ENCODE measurements at places on chromosomes 6 and 20.

DNA sequence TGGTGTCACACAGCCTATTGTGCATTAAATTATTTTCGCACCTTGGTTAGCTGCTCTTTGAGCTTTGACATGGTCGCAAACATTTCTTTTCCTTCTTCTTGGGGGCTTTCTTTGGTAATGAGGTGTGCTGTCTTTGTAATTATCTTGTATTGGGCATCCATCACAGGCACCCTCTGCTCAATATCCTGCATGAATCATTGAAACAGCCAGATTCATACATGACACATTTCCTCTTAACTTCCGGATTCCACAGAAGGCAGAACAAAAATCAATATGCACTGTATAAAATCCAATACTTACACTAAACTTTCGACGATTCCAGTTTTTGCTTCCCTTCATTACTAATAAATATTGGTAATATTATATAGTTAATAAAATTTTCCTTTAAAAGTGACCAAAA lies 175.6 kb downstream of the SYNE1 start:
- DNase-seq = no peak

GRCh38 chr6:257031-257725 lies 35.1 kb upstream of the DUSP22 start:
- no peak for DNase-seq

GRCh38 chr6:14243597-14243996 lies 126.0 kb downstream of the CD83 start:
- DNase-seq = no peak

DNA sequence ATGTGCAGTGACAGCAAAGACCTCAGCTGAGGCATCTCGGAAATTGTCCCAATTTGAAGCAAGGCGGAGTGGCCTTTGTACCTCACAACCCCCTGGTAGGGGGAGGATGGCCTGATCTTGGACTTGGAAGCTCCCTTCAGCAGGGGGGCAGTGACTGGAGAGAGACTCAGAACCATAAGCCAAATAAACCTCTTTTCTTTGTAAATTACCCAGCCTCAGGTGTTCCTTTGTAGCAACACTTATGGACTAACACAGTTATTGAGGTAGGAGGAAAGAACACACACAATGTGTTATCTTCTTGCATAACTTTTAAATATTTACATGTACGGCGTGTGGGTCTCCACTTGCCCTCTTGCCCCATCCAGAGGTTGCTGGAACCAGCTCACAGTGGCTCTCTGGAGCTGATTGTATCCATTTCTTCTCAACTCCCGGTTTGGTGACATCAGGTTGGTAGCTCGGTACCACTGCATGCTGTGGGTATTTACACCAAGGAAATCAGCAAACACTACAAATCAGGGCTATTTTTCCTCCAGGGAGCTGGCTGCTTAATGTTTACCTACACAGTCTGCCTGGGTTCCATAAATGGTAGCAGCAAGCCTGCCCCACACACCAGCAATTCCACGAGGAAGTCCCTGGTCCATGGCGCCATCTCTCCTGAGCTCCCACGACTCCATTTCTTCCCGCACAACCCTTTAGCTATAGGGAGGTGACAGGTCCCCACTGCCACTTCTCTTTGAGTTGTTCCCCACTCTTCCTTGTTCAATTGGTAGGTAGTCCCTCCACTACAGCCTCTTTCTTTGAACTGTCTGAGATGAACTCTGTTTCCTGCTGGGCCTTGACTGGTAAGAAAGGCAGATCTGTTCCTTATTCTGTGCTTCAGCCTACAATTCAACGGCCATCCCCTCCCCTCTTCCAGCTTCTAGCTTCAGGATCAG lies 54.3 kb upstream of the TASP1 start:
- no peak for DNase-seq

GRCh38 chr6:89888871-89889270 lies 5.4 kb upstream of the GJA10 start:
- DNase-seq = no peak

DNA sequence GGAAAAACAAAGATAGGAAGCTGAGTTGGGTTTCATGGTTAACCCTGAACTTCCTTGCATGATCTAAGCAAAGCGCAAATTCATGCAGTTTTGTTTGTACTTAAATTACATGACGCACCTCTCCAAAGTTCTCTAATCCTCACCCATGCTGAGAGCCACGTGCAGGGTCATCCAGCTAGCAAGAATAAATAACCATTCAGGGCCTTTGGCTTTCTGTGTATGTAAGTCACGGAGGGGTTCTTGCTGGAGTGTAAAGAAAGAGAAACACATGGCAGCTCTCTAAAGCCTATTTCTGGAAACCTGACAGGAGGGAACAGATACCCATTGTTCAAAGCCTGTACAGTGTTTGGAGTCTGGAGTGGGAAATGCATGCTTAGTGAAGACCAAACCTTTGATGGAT lies 171.7 kb upstream of the CCN2 start:
- DNase-seq = no peak

GRCh38 chr6:144613859-144614258 lies 328.7 kb downstream of the UTRN start:
- no peak for DNase-seq

GRCh38 chr6:145798530-145798929 lies 16.1 kb downstream of the FBXO30 start:
- no peak for DNase-seq

DNA sequence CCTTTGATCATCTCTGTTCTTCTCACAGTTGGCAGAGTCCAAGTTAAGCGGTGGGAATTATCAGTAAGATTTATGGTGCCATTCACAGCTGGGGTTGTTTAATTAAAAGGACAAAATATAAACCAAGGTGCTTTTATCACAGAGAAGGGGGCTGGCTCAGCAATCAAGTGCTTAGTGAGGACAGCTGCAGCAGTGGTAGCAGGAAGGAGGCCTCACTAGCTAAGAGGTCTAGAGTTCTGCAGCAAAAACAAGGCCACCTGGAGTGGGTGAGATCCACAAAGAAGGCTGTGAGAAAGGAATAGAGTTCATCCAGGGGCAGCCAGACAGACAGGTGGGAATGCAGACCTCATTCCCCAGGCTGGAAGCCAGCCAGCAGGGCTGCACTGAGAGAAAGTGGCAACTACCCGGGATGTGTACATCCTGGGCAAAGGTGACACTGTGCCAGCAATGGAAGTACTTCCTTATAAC lies 37.1 kb downstream of the PIGU start:
- peak; percentile 99 for DNase-seq

DNA sequence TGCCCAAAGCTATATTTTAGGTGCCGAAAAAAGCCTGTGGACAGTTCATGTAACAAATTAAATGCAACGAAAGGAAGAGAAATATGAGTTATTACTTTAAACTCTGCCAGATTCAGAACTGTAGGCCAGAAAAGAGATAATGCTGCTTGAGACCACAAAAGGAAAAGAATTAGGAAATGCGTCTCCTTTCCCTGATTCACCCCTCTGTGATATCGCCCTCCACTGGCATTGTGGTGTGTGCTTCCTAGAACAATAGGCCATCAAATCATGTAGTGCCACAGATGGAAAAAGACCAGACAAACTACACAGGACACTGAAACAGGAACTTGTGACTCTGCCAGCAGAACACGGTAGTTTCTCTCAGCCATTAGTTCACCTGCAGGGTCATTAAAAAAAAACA lies 14.7 kb upstream of the LAMA4 start:
- no peak for DNase-seq

GRCh38 chr20:54291339-54292010 lies 83.6 kb downstream of the PFDN4 start:
- peak; percentile 11 for DNase-seq

GRCh38 chr6:125507987-125508655 lies 206.4 kb upstream of the HDDC2 start:
- peak; percentile 89 for DNase-seq

DNA sequence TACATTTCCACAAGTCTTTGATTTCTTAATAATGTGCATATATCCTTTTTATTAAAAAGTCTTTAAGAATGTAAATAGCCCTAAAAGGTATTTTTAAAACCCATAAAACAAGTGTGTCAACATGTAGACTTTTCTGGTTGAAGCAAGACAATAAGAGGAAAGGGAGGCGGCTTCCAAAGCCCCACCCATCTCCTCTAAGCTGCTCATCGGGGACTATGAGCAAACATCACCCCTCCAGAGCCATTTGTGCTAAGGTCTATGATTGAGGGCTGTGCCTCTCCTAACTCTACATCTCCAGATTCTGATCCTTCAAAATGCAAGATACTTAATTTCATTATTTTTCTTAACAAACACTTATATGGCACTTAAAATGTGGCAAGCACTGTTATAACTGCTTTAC lies 2.5 kb upstream of the NAA20 start:
- no peak for DNase-seq

GRCh38 chr20:33656010-33656782 lies 5.9 kb upstream of the C20orf144 start:
- no peak for DNase-seq

- DNase-seq = no peak
Observed at GRCh38 chr20:49882171-49882970, 33.0 kb downstream of the SPATA2 start.

- DNase-seq = no peak
Observed at GRCh38 chr6:118889163-118889562, 4.8 kb upstream of the ASF1A start.

- DNase-seq = peak; percentile 24
Observed at GRCh38 chr20:62496568-62497218, 20.9 kb upstream of the GATA5 start.

GRCh38 chr6:38554700-38555413 lies 84.9 kb downstream of the BTBD9 start:
- DNase-seq = no peak

- peak; percentile 93 for DNase-seq
Observed at GRCh38 chr6:145734486-145735355, 599 bp downstream of the EPM2A start.

DNA sequence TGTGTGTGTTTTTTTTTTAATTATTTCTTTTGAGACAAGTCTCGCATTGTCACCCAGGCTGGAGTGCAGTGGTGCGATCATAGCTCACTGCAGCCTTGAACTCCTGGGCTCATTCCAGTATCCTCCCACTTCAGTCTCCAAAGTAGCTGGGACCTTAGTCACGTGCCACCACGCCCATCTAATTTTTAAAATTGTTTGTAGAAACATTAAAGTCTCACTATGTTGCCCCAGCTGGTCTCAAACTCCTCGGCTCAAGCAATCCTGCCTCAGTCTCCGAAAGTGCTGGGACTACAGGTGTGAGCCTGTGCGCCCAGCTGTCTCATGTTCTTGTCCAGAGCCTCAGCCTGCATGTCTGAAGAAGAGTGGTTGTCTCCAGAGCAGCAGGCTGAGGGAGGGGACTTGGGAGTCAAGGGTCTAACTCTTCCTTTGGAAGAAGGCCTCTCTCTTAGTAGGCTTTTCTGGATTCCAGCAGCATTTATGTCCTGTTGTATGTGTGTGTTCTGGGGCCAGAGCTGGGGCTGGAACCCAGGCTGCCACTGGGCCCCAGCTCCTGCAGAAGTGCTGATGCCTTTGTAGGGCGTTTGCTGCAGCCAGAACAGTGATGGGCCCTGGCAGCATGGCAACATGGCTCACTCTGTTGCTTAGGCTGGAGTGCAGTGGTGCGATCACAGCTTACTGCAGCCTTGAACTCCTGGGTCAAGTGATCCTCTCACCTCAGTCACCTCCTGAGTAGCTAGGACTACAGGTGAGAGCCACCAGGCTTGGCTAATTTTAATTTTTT lies 5.4 kb downstream of the DNMT3B start:
- no peak for DNase-seq

DNA sequence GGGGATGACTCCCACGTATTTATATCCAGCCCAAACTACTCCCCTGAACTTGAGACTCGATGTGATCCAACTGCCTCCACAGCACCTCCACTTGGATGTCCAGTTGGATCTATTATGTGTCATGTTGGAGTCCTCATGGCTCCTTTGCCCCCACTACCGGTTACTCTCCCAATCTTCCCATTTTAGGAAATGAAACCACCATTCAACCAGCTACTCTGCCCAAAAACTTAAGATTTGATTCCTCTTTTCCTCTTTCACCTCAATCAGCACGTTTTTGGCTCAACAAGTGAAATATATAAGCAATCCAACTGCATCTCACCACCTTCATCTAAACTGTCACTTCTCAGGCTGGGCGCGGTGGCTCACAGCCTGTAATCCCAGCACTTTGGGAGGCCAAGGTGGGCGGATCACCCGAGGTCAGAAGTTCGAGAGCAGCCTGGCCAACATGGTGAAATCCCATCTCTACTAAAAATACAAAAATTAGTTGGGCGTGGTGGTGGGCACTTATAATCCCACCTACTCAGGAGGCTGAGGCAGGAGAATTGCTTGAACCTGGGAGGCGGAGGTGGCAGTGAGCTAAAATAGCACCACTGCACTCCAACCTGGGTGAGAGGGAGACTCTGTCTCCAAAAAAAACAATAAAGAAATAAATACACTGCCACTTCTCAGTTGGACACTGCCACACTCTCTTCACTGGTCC lies 3.4 kb downstream of the AHCY start:
- no peak for DNase-seq

DNA sequence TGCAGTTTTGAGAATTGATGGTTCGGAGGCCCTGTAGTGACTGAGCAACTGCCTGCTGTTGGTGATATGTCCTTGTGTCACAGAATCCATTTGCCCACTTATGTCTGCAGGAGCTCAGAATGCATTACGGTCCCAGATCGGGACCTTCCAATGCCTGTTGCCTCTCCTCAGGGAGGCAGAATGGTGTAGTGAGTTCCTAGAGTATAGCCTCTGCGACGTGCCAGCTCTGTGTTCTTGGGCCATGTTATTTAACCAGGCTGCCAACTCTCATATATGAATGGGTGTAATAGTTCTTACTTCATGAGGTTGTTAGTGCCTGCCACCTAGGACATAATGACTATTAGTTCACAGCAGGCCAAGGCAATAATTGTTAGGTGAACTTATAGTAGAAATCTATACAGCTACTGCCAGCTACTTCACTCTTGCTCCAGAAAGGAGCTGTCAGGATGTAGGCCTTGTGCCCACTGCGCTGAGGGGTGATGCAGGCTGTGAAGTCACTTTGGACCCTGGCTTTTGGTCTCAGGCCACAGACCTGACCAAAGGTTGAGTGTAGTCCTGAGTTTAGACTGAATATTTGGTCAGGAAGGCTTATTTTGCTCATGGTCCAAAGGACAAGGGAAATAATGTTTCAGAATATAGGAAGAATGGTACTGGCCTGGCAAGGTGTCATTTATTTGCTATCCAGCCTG lies 82.1 kb downstream of the ASXL1 start:
- DNase-seq = no peak
